CD4-positive, alpha-beta T cell treated with Interleukin-6 at 100 ng/mL for 8 hours (primary cell): ENCODE measurements at places on chromosomes 3 and 15.

DNA sequence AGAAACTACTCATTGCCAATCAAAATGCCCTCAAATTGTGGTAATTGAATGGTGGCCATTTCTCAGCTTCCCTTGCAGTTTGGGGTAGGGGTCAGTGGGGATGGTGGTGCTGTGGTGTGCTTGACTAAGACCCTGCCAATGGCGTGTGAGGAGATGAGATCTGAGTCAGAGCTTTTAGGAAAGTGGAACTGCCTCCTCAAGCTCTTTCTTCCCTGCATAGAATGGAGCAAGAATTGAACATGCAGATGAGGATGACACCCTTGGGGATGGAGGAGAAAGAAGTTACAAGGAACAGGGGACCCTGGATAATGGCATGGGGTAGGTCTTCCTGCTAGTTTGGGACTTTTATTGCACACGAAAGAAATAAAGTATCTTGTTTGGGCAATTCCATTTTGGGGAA is 188.0 kb downstream of the PEX5L start:
- no peak for DNase-seq

GRCh38 chr15:48964898-48965297 is 1.2 kb upstream of the SHC4 start:
- DNase-seq, result no peak

DNA sequence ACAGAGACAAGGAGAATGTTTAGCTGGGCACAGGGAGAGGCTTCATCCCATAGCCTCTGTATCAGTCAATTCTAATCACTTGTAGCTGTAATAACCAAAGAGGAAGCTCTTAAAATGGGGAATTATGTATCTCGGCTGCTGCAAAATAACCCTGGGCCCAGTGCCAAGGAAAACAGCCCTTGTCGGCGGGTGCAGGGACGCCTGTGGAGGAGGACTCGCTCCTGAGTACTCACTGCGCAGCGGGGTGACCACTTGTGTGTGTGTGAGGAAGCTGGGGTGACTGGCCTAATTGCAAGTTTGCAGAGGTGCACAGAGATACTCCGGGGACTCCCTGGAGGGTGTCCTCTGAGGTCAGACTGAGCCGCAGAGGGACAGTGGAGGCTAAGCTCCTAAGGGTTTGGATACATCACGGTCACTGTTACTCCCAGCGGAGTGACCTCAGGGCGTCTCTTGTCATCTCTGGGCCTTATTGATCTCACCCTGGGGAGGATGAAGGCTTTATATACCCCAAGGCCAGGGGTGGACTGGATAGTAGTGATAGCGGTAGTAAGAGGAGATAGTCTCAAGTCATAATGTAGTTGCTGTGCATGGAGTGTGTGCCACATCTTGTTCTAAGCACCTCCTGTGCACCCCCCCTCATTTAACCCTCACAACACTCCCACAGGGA is 37.2 kb downstream of the SLC6A6 start:
- no peak for DNase-seq

DNA sequence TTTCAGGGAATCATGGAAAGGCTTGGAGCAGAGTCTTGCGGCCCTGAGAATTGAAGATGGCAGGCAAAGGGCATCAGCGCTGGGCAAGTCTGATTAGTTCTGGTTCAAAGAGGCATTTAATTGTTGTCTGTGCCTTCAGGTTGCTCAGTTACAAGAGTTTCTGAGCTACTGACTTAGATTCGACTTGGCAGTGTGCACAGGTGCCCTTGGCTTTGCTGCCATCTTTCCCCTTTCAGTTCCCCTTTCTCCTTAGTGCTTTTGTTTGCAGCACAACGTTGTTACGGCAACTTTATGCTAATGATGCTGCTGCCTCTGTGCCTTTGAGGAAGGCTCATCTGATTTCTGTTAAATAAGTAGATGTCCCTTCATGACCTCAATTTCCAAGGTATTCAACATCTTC is 12.5 kb downstream of the P2RY14 start:
- DNase-seq, result no peak

DNA sequence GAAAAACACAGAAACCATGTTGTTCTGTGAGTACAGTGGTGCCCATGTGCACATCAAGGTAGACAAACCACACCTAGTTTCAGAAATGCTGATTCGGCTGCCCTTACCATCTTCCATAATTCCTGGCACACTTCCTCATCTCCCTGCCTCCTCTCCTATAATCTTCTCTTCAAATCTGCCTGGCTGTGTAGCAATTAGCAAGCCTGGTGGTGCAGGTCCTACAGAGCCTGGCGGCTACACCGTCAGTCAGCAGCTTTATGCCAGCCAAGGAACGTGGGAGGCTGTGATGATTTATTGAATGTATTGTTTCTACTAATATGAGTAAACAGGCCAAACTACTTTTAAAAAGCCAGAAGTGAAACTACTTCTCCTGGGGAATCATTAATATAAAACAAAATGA is 106.8 kb downstream of the SEMA6D start:
- no peak for DNase-seq

GRCh38 chr3:194925614-194926013 is 239.9 kb downstream of the FAM43A start:
- no peak for DNase-seq

DNA sequence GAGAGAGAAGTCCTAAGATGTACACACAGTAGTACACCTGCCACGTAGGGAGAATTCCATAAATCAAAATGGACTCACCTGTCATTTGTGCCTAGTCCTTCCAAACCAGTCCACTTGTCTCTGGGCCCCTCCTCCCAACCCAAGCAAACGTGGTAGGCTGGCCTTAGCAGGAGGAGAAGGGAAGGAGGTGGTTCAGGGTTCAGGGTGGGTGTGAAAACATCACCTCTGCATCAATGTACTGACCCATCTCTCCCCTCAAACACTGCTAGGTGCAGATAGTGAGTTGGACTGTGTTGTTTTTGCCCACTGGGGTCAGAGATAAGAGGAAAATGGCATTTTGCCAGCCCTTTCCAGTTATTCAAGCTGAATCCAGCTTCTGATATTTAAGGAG is 99.3 kb downstream of the MME start:
- no peak for DNase-seq

DNA sequence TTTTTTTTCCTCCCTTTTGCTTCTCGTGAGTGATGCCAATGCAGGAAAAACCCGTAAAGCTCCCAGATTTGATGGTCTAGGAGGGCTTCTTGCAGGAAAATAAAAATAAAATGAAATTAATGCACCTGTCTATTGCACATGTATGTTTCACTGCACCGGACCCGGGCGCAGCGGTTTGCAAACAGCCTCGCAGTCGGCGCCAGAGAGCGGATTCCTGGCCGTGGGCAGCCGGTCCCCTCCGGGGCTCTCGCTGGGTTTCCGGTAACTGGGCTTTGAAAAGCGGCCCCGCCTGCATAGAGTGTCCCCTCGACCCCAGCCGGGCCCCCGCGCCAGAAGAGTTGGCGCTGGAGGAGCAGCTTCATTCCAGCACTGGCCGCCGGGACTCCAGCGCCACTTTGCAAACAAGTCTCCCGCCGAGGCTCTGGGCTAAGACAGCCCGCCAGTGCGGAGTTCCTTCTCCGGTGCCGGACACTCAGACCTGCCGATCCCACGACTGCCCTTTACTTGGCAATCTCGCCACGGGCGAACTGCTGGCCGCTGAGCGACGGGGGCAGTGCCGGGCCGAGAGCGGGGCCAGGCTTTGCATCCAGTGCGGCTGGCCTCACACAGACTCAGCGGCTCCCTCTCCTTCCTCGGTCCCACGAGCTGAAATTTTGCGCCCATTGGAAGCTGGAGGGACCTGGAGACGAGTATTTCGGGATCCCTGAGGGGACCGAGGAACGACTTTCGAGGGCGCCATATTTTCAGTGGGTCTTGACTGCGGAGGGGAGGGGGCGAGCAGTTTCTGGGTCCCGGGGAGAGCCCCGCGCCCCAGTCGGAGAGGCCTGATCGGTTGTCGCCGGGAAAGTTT is 225.9 kb upstream of the C2CD4B start:
- no peak for DNase-seq

DNA sequence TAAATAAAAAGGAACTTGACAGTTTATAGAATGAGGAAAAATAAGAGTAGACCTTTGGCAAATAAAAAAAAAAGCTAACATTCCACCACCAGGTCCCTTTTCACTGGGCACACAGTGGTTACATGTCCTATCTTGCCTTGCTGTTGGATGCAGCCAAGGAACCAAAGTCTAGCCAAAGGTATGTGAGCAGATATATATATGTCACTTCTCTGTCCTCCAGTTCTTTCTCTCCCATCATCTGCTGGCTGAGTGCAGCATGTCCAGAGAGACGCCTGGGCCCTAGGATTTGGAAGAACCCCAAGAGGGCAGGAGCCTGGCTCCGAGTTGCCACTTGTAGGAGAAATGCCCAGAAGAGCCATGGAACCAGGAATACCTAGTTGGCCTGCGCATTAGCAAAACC is 104.7 kb downstream of the SERPINI1 start:
- no peak for DNase-seq

DNA sequence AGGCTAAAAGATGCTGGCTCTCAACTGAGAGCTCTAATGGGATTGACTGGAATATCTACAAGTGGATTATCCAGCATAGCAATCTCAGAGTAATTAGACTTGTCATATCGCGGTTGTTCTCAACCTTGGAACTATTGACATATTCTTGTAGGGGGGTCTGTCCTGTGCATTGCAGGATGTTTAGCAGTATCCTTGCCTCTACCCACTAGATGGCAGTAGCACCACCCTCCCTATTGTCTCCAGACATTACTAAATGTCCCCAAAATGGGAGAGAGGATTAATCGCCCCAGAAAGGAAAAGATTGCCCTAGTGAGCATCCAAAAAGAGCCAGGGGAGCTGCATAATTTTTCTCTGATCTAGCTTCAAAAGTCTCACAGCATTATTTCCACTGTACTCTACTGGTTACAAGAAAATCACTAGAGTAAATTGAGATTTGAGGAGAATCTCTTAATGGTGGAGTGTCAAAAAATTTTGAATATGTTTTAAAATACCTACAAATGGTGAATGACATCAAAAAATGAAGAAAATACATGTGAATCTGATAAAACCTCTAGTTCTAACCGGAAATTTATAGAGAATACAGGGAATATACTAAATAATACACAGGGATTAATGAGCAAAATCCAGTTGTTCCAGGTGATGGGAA is 388.2 kb upstream of the AGTR1 start:
- no peak for DNase-seq

DNA sequence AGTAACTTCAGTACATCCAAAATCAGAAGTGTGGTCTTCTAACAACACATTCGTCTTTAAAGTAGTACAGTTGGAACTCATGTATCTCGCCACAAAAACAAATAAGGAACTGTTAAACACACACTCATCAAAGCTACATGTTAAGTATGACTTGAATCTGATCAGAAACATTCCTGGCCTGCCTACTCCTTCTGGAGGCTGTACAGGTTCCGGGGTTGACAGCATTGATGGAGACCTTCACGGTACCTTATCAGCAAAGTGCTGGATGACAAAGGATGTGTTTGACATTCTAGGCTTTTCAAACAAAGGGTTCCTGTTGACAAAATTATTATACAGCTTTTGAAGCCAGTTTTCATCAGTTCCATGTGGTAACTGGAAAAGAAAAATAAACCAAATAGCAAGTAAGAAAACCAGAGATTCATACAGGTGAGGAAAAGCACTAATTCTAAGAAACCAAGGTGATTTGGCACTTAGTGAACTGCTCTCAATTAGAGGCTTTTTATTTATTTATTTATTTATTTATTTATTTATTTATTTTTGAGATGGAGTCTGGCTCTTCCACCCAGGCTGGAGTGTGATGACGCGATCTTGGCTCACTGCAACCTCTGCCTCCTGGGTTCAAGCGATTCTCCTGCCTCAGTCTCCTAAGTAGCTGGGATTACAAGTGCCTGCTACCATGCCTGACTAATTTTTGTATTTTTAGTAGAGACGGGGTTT is 44.3 kb downstream of the MYO5C start:
- DNase-seq, result no peak

GRCh38 chr3:64190517-64191515 is 34.5 kb downstream of the PRICKLE2 start:
- no peak for DNase-seq

- DNase-seq, result no peak
Observed at GRCh38 chr15:20357481-20358065, 184.0 kb downstream of the GOLGA6L6 start.

DNA sequence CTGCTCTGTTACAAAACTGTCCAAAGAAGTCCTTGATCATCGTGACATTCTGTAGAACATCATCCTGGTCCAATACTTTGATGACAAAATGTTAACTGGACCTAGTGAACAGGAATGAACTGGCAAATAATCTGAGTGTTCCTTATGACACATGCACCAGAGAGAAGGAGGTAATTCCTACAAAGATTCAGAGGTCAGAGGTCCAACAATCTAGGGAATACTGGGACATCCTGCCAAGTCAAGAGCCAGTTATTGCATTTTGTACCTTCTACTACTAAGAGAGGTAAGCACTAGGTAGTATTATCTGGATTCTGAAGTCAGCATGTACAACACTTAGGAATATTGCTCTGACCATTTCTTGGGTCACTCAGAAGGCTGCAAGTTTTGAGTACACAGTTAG is 20.8 kb downstream of the LZTFL1 start:
- no peak for DNase-seq

DNA sequence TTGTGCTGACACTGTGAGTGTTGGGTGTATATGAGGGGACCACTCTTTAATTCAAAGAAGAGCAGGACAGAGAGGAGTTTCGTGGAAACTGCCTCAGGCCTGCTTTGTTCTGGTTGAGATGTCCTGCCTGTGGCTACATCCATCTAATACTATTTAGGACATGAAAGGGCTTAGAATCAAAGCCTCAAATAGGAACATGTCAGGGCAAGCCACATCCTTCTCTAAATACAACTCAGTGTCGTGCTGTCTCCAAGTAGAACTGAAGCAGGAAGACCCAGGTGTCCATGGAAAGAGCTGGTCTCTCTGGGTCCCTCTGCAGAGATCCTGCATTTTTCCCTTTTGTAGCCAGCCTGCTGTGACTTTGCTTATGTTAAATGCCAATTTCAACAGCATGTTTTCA is 156.2 kb upstream of the UMPS start:
- DNase-seq, result no peak

DNA sequence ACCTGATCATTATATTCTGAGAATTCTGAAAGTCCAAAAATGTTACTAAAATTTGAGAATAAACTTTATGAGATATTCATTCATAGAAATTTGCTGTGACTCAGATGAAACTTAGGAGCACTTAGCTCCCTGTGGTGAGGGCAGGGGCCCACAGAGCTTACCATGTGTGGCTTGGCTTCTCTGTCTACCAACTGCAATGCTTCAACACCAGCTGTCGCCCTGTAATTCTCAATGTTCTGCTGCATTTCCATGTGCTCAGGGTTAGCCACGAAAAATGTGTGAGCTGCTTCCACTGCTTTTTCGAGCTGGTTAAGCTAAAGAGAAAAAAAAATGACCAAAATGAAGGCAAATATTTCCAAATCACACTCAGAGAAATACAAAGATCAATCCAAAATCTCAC is 125.6 kb downstream of the P3H2 start:
- DNase-seq, result no peak

GRCh38 chr15:32856753-32857152 is 138.9 kb downstream of the GREM1 start:
- no peak for DNase-seq

- no peak for DNase-seq
Observed at GRCh38 chr15:95503640-95504225, 826.8 kb upstream of the NR2F2 start.

GRCh38 chr15:92803852-92804609 is 96.1 kb upstream of the CHD2 start:
- DNase-seq, result peak; percentile 50

- peak; percentile 63 for DNase-seq
Observed at GRCh38 chr3:16884084-16884747, 539 bp upstream of the PLCL2 start.

GRCh38 chr3:45741742-45742460 is 52.7 kb downstream of the SACM1L start:
- peak; percentile 9 for DNase-seq
